ENCODE measurements at places on chromosomes 2 and 18. TPM values are rescaled to one million over a fixed set of nuclear protein-coding genes. Genes with fewer than 3 reads are reported as not detected.
A peak's percentile ranks its signal among the peaks of the same experiment; 100 is the strongest.

Gene STPG4
- not detected for polyA plus RNA-seq

DNA sequence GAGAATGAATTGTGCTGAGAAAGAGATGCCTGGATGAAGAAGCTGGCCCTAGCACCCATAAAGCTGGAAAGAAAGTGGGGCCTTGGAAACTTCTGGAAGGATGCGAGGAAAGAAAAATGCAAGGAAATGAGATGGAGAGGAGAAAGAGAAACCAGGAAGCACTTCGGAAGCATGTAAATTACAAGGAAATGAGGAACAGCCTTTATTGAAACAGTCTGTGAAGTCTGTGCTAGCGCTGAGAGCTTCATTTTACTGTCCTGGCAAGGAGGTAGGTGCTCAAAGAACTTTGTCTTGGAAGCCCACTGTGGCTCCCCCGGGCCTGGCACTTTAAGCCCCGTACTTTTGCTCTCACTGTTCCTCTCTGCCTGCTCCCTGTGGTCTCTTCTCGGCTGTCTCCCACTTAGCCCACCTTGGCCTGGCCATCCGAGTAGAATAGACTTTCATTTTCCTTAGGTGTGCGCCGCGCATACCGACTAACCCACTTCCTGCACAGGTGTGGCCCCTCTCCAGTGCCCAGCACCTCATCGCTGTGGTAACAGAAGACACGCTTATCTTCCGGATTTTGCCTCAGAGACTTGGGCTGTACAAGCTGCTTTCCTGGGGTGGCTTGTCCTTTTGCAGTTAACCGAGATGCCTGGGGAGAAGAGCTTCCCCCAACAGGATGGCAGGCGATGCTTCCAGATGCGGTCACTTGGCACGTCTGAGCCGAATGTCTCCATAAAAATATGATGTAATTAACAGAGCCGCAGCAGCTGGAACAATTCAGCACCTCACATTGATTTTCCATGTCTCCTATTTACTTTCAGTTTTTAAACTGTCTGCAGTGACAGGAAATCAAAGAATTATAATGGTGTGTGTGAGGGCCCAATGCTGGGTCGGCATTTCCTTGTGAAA is 199.6 kb downstream of the HRH4 start:
- no peak for DNase-seq

DNA sequence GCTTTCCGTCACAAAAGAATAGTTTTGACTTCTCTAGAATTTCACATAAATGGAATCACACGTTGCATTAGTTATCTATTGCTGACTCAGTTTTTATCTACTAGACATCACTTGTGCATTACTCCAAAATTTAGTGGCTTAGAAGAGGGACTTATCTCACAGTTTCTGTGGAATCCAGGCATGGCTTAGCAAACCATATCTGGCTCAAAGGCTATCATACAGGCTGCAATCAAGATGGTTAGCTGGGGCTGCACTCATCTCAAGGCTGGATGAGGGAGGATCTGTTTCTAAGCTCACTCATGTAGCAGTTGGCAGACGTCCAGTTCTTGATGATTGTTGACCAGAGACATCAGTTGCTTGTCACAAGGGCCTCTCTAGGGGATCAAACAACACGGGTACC is 6.6 kb upstream of the DSC3 start:
- no peak for DNase-seq

- no peak for DNase-seq
Measured at GRCh38 chr2:100289020-100289419, 33.3 kb downstream of the LONRF2 start.

DNA sequence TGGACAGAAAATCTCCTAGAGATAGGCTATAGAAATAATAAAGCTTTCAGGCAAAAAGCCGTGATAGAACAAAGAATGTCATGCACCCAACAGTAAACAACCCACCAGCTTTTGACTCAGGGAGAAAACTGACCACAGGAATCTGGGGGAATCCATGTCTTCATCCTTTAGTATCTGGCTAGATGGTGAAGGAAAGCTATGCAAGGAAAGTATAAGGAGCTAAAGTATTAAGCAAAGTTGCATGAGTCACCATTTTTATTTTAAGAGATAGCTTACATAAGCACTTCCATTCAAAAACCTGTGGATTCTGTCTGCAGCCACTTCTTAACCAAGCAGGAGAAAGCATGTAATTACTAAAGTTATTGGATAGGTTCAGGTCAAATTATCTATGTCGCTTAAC is 363.8 kb downstream of the LRP1B start:
- DNase-seq = no peak

GRCh38 chr2:33617401-33617800 is 18.3 kb upstream of the FAM98A start:
- no peak for DNase-seq

DNA sequence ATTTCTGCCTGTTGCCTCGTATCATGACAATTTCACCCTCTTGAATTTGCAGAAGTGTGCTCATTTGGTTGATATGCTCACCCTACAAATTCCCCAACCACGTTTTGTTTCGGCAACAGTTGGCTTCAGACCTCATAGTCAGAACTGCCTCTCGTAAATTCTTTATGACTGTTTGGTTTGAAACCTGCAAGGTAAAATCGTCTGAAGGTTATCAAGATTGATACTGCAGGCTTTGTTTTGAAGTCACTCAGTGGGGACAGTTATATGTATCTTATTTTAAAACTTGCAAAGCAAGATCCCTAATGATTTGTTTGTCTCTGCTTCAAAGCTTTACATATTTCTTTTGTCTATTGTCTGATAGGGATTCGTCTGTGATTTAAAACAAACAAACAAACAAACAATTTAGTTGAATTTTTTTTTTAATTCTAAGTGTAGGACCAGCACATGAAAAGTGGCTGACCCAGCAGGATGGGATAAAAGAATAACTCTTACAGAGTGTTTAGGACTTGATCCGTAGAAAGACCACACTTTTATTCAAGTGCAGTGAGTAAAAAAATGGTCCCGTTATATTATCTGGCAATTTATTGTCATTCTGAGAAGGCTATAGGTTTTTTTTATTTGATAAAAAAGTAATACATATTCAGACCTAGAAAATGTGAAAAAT is 45.7 kb upstream of the MYCN start:
- no peak for DNase-seq

DNA sequence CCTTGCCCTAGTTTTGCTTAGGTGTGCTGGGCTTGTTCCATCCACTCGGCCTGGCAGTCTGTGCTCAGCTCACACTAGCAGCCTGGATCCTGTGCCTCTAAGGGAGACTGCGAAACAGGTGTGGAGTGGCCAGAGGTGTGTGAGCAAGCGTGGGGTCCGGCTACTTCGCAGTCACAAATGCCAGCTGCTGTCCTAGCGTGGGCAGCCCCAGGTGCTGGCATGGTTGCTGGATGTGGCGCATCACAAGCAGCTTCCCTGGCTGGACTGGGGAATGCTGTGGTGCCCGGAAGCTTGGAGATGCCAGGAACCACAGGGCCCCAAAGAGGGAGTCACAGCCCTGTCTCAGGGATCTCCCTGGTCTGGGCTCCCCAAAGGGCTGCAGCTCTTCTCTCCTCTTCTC is 119.0 kb upstream of the TMEFF2 start:
- DNase-seq = no peak

DNA sequence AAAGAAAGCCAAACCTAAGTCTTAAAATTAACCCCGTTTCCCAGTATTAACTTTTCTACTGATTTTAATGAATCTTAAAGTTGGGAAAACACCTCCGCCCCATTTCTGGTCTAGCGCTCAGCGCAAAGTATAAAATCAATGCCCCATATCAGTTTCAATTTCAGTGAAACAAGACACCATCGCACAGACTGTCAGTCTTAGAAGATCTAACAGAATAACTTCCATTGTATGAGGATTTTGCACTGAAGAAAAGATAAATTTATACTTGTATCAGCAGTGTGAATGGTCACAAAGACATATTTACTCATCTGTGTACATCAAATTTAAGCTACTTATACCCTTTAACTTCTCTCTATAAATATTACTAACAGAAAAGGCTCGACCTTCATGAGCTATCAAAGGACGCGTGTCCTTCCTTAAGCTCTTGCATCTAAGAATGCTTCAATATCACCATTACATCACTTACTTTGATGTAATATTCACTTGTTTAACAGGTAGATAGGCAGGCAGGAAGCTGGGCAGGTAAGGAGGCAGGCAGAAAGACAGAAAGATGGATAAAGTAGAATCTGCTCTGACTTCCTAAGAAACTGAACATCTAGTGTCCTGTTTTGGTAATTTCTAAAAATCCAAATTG is 183.0 kb downstream of the TCF4 start:
- DNase-seq = no peak

- DNase-seq = no peak
Measured at GRCh38 chr2:2743164-2743571, 412.1 kb upstream of the MYT1L start.

DNA sequence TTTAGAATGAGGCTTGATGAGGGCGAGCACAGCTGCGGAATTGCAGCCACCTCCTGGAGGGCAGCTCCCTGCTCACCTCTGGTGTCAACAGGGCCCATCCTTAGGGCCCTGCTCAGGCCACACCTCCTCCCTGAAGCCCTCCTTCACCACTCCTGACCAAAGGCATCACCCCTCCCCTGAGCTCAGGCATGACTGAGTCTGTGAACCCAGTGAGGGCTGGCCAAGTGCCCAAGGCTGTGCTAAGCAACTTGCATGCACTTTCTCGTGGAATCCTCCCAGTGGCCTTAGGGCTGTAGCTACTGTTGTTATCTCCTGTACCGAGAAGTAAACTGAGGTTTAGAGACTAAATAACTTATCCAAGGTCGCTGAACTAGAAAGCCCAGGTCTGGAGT is 101.7 kb downstream of the KLHL29 start:
- DNase-seq = no peak

DNA sequence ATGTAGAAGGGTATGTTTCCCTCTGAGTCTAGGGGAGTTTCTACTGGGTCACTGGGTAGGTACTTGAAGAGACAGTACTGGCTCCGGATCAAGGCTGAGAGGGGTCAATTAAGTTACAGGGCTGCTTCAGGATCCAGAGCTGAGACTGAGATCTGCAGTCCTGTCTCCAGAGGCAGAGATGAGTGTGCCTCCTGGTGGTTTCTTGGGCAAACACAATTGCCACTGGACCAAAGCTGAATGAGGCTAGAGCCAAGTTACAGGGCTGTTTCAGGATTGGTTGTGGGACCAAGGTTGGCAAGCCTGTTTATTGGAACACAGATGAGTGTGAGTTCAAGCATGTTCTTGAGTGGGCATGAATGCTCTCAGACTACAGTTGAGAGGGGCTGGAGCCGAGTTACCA is 157.9 kb downstream of the ADCYAP1 start:
- no peak for DNase-seq

DNA sequence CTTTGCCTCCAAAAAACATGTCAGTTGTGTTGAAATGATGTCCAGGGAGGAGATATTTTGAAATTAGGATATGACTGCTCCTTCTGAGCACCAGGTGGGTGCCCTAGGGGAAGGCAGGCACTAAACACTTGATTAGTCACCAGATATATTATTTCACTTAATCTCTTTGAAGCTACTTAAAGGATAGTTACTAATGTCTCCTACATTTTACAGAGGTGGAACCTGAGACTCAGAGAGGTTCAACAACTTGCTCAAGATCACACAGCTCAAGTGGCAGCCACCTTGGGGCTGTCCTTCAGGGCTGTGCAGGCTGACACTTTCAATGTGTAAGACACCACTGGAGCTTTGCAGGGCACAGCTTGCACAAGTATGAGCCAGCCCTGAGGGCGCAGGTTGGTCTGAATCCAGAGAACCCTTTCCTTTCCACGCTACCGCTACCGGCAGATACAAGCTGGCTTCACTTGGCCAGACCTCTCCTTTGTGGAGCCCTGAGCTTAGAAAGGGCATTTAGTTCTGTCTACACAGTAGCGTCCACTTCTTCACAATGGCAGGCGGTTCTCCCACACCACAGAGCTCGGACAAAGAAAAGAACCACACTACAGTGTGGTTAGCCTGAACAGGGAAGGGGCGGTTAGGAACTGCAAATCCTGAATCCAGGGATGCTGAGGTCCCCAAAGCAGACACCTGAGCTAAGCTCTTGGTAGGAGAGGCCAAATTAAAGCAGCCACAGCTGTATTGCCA is 16.4 kb downstream of the ALPK2 start:
- no peak for DNase-seq

DNA sequence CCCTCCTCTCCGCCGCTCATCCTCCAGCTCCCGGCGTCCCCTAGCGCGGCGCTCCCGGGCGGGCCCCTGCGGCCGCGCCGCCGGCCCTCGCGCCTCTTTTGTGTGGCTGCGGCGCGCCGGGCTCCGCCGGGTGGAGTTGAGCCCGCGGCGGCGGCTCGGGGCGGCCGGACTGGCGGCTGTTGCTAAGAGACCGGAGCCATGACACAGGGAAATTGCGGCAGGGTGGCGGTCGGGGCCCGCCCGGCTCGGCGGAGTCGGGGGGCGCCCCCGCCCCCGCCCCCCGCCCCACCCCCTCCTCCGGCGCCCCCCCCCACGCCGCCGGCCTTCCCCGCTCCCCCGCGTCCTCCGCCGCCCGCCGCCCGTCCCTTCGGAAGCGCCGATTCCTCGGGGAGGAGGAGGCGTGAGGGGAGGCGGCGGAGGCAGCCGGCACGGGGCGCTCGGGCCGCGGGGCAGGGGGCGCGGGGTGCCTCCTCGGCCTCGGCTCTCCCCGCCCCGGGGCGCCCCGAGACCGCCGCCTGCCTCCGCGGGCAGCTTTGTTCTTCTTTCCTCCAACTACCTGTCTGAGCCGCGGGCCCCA is at the start of gene TMEM200C:
TMEM200C (minus strand) TSS at position 224 of the 577 bp plus-strand sequence. CDS start 3,459 bp downstream, outside the sequence.
- no peak for DNase-seq

DNA sequence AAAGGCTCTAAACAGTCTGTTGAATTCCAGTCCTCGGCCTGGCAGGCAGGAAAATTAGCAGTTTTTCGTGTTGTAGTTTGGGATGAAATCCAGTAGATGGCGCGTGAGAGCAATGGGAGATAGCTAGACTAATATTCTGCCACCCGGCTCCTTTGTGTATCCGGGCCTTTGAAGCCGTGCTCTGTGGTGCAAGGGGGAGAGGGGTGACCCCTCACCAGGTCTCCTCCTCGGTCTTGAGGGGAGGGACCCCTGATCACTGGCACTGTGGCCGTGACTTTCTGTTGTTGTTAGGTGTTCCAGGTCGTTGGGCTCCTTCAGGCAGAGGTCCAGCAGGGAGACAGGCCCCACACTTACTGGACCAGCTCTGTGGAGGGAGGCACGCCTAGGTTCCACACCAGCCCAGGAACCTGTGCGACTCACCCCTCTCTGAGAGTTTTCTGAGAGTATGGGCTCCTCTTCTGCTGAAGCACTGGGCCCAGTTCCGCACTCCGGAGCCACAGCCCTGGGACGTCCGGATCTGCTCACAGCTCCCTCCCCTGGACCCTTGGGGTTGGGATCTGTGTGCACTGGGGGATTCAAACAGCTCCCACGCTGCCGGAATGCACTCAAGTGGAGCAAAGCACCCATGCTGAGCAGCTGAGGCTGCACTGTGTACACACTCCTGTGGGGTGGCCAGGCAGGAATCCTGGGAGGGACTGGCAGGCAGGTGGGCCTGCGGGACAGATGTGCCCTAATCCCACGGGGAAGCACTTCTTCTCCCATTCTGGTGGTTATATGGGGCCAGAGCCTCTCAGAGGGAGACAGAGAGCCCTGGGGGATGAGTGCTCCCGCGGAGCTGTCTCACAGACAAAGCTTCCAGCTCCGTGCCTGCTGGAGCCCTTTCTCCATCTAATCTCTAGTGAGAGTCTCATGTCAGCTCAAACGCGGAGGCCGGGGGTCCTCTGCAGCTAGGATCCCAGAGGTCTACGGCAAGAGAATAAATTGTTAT is 8.8 kb downstream of the GKN2 start:
- peak; percentile 58 for DNase-seq

- DNase-seq = no peak
Measured at GRCh38 chr2:197871780-197872456, 67.5 kb downstream of the PLCL1 start.

GRCh38 chr2:231680992-231681852 is 27.1 kb upstream of the PTMA start:
- DNase-seq = peak; percentile 79

Data from right renal pelvis (tissue), 4 donors.